ENCODE measurements at places on chromosomes 6 and 20. TPM values are rescaled to one million over a fixed set of nuclear protein-coding genes. Genes with fewer than 3 reads are reported as not detected.

The ITPA gene
- 29.9 TPM for total RNA-seq

The TNXB gene
- 30.4 TPM for total RNA-seq

The SLC16A10 gene
- total RNA-seq = 7.8 TPM

The TRIM10 gene
- 0.70 TPM for total RNA-seq

All from activated naive CD4-positive, alpha-beta T cell treated with anti-CD3 and anti-CD28 coated beads, Interleukin-2, amount 50 U/mL, for 72 hours (primary cell).